Right cardiac atrium (tissue), 5 donors: ENCODE measurements at places on chromosomes 4 and X.

GRCh38 chr4:56665781-56666180 is 15.3 kb downstream of the HOPX start:
- DNase-seq = no peak

GRCh38 chr4:69823481-69824186 is 36.3 kb downstream of the SULT1E1 start:
- DNase-seq = peak; percentile 37

DNA sequence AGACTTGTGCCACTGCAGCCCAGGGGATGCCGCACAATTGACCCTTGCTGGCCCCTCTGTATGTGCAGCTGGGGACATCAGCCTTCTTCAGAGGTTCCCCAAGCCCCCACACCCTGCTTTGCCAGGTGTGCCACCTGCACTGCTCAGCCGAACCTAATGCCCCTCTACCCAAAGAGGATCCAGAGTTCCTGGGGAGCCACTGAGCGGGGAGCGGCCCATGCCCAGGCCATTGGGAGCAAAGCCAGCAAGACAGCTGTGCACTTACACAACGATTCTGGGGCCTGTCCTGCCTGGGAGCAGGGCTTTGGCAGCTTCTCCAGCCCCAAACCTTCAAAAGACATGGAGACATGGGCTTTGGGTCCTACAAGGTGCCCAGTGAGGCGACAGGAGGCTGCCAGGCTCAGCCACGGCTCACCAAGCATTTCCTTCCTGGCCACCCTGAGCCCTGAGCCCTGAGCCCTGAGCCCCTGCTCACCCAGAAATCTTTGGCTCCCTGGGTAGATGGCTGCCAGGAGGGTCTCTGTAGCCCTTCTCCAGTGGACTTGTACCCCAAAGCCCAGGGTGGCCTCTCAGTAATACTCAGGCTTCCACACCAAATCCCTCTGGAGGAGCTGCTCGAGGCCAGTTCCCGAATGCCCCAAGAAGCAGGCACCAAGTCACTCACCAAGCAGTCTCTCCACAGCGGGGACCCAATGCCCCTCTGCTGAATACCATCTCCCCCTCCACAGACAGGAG is 13.0 kb downstream of the PNMA6E start:
- peak; percentile 68 for DNase-seq

GRCh38 chr4:173301518-173302201 is 32.5 kb downstream of the HMGB2 start:
- DNase-seq = no peak

DNA sequence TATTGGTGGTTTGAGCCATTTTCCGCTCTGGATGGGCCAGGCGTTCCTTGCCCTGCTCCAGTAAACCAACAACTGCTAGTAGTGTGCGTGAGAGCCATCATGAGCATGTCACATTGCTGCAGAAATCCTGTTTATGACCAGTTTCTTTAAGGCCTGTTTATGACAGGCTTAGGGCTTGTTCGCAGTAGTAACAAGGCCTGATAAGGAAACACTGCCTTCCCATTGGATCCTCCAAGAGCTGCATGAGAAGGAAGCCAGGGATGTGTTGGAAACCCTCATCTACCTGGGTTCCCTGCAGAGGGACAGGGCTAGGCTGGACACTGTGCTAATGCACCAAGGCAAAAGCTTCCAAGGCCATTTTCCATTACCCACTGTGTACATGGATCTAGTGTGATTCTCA is 153.9 kb downstream of the ZNF518B start:
- DNase-seq = no peak

DNA sequence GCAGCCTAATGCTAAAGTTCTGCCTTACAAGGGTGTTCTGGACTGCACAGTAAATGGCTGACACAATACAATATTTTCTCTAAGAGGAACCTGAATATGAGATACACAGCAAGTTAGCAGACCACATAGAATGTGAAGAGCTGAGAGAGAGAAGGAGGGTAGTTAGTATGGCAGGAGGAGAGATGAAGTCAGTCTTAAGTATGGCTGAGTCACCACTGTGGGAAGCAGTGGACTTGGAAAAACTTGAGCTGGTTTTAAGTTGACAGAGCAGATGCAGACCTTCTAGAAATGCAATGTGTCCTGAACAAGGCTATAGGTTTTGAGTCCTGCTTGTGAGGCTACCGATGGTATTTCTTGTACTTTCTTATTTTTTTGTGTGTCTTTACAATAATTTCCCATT is 172.5 kb downstream of the SH2D1A start:
- no peak for DNase-seq

- DNase-seq = no peak
These were observed 14.0 kb downstream of the SHOX start for GRCh38 chrX:644304-645281.

GRCh38 chrX:41695426-41695825 is 6.7 kb downstream of the GPR34 start:
- no peak for DNase-seq
